ENCODE measurements at places on chromosomes 11 and 22.

- DNase-seq, result no peak
Measured at GRCh38 chr22:44838316-44839016, 86.1 kb downstream of the ARHGAP8 start.

DNA sequence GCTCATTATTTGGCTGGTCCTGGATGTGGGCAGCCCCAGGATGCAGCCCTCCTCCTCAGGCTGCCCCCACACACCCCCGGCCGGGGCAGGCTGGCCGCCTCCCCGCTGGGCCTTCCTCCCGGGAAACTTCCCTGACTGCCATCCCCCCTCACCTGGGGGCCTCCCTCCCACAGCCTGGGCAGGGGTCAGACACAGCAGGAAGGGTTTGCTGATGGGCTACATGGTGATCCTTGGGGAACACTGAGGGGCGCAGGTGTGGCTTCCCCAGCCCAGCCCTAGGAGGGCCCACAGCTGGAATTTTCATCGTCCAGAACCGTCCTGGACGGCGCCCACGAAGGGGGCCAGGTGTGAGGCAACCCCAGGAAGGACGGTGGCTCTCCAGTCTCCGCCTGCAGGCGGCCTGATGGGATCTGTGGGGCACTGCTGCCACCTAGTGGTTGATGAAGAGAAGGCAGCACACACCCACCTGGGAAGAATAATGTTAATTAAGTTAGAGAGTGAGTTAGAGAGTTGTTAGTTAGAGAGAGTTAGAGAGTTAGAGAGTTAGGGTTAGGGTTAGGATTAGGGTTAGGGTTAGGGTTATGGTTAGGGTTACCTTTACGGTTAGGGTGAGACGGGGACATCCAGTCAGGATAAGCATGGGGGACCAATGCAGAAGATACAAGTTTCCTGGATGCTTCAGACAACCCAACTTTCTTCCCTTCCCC, 75.9 kb upstream of the PRR5 start:
- DNase-seq, result peak; percentile 59

DNA sequence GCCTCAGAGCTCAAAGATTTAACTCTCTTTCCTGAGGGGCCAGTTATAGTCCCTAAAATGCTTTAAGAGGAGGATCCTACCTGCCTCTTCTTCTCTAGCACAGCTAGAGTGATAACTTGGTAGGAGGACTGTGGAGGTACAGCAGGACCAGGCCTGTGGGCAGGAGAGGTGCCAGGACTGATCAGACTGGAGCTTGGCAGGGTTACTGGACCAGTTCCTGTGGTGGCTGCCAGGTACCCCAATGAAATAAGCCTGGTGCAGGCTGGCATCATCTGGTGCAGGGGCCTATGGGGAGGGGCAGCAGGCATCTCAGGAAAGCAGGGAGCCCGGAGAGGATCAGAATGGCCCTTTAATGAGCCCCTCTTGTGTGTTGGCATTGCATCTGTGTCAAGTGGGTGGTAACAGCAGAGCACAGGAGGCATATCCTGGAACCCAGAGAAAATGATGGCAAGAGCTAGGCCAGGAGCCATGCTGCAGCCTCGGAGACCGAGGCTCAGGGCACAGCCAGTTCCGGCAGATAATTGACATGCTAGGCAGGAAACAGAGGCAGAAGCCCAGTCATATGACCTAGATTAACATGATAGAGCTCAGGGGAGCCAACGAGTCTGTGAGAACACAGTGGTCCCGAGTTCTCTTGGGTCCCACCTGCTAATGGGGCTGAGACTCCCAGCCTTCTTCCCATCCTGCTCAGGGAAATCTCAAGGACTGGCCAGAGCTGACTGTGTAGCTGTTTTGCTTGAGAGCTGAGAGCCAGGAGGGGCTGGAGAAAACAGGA, 187.5 kb upstream of the ZBED5 start:
- DNase-seq, result no peak

GRCh38 chr11:109933126-109933525, 160.1 kb upstream of the ZC3H12C start:
- no peak for DNase-seq

DNA sequence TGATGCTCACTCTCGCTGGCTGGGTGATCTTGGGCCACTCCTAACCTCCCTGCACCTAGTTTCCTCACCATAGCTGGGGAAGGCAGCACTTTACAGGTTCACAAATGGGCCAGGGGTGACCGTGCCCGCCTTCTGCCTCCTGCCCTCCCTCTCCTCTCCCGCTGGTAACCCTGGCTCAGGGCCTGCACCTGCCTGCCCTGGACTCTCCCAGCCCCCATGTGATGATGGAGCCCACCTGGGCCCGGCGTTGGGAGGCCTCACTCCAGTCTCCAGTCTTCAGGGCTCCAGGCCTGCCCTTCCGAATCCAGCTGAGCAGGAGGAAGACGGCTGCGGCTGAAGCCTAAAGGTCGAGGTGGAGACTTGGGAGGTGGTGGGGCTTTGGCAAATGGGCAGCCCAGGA, 152.9 kb downstream of the CACNA1I start:
- DNase-seq, result no peak

GRCh38 chr11:72618803-72619202, 55.4 kb downstream of the PDE2A start:
- no peak for DNase-seq

DNA sequence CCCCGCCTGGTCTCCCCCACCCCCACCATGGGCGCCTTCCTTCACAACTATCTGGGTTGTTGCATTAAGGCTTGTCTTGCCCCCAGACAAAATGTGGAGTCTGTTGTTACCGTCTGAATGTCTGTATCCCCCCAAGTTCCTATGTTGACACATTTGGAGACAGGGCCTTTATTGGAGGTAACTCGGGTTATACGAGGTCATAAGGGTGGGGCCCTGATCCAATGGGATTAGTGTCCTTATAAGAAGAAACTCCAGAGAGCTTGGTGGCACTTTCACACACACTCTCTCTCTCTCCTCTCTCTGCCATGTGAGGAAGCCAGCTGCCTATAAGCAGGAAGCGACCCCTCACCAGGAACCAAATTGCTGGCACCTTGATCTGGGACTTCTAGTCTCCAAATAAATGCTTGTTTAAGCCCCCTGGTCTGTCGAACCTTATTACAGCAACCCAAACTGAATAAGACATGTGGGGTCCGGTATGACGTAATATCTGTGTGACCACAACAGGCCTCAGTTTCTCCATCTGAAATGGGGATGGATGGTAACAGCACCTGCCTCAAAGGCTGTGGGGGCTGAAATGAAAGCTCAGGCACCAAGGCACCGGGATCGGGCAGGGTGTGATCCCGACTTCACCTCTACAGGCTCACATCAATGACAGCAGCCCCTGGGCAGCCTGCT, 222.3 kb downstream of the CTTN start:
- no peak for DNase-seq

- no peak for DNase-seq
Measured at GRCh38 chr22:27795696-27796517, 5.6 kb downstream of the MN1 start.

DNA sequence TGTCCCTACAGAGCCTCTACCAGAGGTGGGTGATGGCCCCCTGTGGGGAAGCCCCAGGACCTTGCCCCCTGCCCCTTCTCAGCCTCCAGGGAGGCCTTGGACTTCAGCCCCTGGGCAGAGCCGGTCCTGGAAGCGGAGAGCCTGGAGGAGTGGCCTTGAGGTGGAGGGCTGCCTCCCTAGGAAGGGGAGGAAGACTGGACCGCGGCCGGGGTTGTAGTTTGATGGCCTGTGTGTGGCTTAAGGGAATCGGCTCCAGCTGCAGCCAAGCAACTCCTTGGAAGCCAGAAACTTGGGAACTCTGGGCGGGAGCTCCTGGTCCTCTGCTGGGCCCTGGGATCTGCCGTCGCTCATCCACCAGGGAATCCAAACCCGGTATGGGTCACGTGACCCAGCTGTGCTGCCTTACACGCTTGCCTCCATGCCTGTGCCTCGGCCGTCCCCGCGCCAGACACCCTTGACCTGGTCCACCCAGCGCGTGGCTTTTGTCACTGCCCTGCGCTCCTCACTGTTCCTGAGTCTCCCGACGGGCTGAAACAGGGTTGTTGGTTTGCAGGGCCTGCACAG, 23.5 kb upstream of the ARHGAP8 start:
- DNase-seq, result no peak

DNA sequence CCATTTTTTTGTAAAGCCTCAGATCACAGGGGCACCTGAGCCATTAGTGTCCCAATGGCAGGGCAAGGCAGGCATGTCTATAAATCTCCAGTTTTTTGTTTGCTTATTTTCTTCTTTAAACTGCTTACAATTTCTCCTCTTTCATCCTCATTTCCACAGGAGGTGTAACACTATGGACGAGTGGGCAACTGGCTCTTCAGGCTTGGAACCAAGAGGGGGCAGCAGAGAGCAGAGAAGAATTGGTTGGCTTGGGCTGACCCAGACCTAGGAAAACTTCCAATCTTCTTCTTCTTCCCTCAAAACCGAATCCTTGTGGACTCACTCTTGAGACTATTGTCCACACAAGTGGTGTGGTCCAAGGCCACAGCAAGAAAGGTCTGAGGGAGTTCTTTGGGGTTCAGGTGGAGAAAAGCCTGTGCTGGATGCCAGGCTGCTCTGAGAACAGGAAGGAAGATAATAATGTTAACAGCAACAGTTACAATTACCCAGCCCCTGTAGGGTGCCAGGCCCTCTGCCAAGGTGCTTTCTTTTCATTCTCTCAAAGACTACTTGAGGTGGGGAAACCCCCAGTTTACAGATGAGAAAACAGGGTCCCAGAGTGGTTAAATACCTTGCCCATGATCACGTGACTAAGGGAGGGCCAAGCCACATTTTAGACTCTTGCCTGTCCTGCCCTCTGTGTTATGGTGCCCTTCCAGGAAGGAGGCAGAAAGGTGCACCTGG, 70.7 kb upstream of the E2F8 start:
- peak; percentile 42 for DNase-seq

GRCh38 chr11:21944577-21944976, 248.3 kb upstream of the ANO5 start:
- no peak for DNase-seq

- DNase-seq, result no peak
Measured at GRCh38 chr11:17588721-17589120, 41.7 kb downstream of the OTOG start.

- no peak for DNase-seq
Measured at GRCh38 chr11:113984781-113985180, 9.9 kb downstream of the HTR3A start.

GRCh38 chr11:63713766-63714165, 32.5 kb downstream of the RTN3 start:
- no peak for DNase-seq

DNA sequence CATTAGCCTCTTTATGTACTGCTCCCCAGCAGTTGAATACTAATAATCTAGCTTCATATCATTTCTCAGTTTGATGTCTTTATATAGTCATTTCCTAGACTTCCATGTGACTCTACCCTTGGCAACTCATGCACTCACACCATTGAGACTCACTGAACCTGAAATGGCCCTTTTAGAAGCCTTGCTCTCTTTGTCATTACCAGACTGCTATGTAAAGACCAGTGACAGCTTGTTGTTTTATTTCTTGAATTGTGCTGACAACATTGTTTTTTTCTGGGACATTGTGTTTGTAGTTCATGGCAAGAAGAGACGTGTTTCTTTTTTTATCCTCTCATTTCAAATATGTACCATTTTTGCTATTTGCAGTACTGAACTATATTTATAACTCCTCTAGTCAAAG, 256.5 kb downstream of the CNTN5 start:
- DNase-seq, result no peak

- no peak for DNase-seq
Measured at GRCh38 chr11:12133547-12134235, 23.3 kb downstream of the MICAL2 start.

GRCh38 chr22:46280063-46280817, 12.4 kb downstream of the TTC38 start:
- DNase-seq, result no peak

DNA sequence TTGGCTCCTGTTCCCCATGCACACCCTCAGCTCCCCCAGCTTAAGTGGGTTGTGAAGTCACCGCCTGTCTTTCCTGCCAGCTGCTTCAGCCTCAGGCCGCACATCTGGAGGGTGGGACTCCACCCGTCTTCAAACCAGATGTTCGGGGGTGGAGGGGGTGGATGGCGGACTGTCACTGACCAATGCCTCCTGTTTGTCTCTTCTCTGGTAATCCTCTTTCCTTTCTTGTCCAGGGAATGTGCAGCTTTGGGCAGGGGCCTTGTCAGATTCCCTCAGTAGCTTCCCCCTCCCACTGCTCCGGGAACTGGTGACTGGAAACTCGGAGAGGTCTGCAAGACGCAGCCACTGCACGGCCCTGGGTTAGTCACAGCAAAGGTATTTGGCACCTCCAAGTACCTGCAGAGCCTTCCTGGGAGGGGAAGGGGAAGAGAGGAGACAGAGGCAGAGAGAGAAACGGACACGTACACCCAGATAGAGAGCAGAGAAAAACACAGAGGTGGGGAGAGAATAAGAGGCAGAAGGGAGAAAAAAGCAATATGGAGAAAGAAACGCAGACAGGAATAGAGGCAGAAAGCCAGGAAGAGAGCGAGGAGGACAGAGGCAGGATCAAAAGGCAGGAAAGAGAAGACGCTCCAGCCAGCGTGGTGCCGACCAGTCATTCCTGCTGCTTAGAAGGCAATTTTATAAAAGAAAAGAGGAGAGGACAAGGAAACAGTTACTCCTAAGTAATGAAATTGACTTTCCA, 56.1 kb upstream of the TIMP3 start:
- peak; percentile 17 for DNase-seq

DNA sequence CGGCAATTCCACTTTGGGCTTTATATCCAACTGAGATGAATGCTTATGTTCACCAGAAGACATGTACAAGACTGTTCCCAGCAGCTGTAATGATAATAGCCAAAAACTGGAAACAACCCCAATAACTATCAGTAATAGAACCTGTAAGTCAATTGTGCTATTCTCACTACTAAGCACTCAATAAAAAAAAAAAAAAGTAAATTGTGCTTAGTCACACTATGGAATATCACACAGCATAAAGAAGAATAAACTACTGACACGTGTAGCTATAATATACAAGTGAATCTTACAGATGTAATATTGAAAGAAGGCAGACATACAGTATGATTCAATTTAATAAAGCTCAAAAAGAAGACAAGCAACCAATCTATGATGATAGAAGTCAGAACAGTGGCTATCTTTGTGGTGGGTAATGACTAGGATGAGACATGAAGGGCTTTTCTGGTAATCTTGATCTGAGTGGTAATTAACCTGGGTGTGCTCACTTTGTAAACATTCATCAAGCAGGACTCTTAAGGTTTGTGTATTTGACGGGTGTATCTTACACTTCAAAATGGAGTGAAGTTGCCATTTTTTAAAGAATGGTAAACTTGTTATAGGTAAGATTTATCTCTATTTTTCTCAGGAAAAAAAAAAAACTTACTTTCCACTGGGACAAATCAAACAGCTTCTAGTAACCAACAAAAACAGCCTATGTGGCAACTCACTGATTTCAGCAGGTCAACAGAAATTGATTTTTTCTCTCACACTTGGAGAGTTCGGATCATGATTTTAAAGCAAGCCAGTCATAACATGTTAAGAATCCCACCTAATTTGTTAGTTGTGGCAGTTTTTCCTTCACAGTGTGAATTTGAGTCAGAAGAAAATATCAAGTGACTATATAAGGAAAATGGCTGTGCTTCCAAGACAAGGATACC, 84.2 kb downstream of the CCDC83 start:
- no peak for DNase-seq

DNA sequence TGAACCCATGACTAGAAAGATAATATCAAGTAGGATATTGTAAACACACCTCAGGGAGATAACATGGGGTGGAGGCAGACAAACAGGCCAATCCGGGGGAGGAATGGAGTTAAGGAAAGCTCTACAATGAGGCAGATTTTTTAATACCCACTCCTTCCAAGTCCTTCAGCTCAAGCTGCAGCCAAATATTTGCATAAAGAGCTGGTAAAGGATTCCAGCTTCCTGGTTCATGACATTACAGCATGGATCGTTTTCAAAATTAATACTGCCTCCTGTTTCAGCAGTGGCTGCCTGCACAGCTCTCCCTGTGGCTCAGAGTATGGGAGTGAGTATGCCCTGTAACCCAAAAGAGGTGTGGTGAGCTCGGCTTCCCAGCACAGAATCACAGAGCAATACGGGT, 5.1 kb downstream of the POU2AF3 start:
- no peak for DNase-seq

All from kidney glomerular epithelial cell (primary cell).